ENCODE measurements at places on chromosomes 7 and 10.

DNA sequence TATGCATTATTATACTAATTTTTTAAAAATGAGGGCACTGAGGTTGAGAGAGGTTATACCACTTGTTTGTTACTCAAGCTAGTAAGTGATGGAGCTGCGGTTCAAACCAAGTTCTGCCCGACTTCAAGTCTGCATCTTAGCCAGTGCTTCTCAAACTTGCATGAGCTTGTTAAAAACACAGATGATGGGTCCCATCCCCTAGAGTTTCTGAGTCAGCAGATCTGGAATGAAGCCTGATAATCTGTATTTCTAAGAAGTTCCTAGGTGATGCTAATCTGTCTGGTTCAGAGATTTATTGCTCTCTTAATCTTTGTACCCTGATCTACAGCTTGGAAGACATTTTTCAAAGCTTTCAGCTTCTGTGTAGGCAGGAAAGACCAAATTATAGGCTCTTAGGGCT, 67.7 kb upstream of the CC2D2B start:
- no peak for DNase-seq

- DNase-seq, result no peak
Measured at GRCh38 chr7:131945313-131945911, 389.0 kb upstream of the PODXL start.

DNA sequence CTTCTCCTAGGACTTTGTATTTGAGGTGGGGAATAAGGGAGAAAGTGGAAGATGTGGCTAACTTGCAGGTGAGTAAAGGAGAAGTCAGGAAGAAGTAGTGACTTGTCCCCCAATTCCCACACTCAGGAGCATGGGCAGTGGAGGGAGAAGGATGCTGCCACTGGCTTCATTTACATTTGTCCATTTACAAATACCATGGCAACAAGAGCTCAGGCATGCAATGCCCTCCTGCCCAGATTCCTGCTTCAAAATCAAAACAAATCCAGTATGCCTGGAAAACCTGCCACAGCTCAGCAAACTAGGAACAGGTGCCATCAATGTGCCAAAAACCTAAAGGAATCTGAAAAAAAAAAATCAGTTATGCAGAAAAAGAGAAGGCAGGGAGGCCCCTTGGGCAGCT, 139.9 kb downstream of the KCNMA1 start:
- no peak for DNase-seq

DNA sequence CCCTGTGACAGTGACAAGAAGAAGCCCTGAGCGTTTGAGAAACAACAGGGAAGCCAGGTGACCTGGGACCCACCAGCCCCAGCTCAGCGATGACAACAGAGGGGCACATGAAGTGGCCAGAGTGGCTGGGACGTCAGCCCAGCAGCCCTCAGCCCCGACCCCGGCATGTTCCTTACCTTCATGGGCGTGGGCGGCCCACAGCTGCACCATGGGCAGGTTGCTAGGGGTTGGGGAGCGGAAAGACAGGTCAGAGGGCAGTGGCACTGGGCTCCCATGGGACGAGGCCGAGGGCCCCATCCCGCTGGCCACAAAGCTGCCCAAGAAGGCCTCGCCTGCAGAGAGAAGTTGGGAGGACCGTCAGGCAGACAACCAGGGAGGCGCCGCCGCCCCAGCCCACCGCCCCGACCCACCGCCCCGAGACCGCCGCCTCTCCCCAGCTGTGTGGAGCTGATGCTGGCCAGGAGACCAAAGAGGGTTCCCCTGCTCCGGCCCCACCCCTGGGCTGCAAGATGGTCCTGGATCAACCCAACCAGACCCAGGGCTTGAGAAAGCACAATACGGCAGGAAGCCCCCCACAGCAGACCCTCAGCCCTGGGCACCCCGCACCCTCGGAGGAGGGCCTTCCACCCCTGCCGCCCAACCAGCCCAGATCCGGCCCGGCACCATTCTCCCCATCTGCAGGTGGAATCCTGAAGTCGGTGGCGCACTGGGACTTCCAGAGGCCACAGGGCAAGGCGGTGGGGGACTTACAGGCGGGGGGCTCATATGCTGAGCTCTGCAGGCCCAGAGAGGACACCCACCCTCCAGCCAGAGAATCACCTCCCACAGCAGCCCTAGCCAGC, 29.1 kb downstream of the TNRC18 start:
- DNase-seq, result no peak

- no peak for DNase-seq
Measured at GRCh38 chr7:18294411-18294810, 201.1 kb upstream of the HDAC9 start.

Data from activated T-helper 1 cell treated with Interleukin-2 at 50 U/mL for 16 hours (primary cell).